ENCODE measurements at places on chromosomes 4 and X.

DNA sequence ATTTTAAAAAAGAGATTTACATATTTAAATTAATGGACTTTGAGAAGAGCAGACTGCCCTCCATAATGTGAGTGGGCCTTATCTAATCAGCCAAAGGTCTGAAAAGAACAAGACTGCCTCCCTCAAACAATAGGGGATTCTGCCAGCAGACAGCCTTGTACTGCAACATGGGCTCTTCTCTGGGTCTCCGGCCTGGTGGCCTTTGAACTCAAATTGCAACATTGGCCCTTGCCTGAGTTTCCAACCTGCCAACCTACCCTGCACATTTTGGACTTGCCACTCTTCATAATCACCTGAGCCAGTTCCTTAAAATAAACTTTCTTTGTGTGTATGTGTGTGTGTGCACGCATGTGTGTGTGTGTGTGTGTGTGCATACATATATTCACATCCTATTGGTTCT lies 90.8 kb upstream of the OTUD4 start:
- DNase-seq = no peak

DNA sequence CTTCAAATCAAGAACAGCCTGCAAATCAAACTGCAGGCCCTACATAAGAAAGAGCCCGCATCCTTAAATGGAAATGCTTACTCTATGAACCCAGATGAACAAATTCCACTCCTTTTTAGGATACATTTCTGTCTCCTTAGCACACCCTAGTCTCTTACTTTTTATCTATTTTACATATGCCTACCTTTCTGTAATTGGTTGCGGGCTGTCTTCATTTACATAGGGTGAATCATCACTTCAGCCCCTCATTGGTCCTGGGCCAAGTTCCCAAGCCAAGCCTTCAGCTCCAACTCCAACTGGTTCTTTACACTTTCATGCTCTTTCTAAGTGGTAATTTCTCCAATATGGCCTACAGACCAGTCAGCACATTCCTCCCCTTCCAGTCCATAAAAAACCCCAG lies 219.3 kb downstream of the TRAM1L1 start:
- DNase-seq = no peak

DNA sequence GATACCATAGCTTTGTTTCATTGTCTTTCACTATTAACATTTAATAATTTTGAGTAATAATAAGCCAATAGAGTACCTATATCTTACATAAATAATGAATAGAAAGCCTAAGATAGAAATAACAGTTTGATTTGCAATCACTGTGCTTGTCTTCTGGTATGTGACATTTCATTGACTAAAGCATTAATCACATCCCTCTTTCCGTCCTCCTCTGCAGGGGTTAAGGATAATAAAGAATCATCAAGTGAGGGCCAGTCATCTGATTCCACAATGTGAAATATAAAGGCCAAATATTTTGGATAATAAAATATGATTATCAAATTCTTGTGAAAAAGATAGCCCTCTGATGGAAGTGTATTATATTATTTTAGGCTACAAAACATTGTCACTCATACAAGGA lies 2073.4 kb downstream of the ARAP2 start:
- no peak for DNase-seq

GRCh38 chr4:121428721-121429120 lies 47.9 kb upstream of the QRFPR start:
- no peak for DNase-seq

DNA sequence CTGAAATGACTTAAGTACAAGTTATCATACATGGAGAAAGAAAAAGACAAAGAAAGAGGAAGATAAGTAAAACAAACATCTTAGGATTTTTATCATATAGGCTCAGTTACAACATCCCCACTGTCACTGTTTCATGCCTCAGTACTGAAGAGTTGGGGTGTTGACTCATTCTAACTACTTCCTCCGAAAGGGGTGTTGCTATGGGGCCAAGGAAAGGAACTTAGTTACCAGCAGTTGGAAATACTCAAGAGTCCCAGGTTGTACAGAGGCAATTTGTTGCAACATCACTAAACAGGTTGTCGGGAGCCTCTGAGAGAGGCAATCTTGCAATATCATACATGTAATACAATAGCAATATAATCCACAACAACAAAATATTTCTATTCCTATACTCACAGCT lies 1264.7 kb downstream of the PCDH7 start:
- DNase-seq = no peak

DNA sequence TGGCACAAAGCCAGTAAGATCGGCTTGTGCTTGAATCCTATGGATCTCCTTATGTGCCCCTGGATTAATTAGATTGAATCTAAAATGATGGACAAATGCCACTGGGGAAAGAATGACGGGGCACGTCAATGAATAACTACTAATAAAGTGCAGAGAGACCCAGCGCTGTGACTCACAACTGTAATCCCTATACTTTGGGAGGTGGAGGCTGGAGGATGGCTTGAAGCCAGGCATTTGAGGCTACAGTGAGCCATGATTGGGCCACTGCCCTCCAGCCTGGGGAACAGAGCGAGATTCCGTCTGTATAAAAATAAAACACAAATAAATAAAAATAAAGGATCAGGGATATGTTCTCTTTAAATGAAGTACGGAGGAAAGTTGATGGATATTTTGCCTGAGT lies 179.4 kb downstream of the DCHS2 start:
- DNase-seq = no peak

- no peak for DNase-seq
Measured at GRCh38 chr4:90220459-90220858, 93.3 kb downstream of the CCSER1 start.

GRCh38 chr4:79065262-79065661 lies 126.0 kb upstream of the PAQR3 start:
- DNase-seq = no peak

DNA sequence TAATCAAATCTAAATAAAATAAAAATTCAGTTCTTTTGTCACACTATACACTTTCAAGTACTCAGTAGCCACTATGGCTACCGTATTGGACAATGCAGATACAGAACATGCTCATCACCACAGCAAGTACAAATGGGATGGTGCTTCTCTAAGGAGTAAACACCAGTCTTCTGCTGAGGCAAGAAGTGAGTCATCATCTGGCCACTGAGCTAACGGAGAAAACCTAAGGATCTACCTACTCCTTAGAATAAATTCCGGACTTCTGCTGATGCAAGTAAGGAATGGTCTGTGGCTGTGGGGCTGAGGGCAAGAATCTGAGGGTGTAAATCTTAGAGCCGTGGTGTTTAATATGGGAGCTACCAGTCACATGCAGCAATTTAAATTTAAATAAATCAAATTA lies 11.3 kb upstream of the RBMXL3 start:
- DNase-seq = no peak

GRCh38 chr4:113040793-113041192 lies 8.7 kb upstream of the ANK2 start:
- no peak for DNase-seq

- DNase-seq = no peak
Measured at GRCh38 chrX:27860337-27860736, 52.5 kb downstream of the MAGEB10 start.

GRCh38 chrX:56986138-56986537 lies 9.2 kb downstream of the SPIN3 start:
- no peak for DNase-seq

DNA sequence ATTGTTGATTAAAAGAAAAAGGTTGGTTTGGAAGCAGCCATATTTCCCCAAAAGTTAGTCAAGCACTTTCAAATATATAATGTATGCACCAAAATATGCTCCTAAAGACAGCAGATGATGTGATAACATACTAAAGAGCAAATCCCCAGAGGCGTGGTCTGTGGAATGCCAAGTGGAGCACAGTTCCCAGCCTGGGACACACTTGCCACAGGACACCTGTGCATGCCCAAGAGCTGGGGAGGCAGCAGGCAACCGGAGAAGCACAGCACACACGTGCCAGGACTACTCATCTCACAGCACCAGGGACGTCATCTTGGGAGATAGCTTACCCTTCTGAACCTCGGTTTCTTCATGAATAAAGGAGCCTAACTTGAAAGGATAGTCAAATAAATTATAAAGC lies 12.5 kb downstream of the STX18 start:
- no peak for DNase-seq

GRCh38 chr4:40190019-40190418 lies 6.8 kb upstream of the RHOH start:
- no peak for DNase-seq

- no peak for DNase-seq
Measured at GRCh38 chr4:9969526-9970398, 51.5 kb downstream of the SLC2A9 start.

GRCh38 chr4:5662555-5662954 lies 45.8 kb downstream of the EVC2 start:
- no peak for DNase-seq

DNA sequence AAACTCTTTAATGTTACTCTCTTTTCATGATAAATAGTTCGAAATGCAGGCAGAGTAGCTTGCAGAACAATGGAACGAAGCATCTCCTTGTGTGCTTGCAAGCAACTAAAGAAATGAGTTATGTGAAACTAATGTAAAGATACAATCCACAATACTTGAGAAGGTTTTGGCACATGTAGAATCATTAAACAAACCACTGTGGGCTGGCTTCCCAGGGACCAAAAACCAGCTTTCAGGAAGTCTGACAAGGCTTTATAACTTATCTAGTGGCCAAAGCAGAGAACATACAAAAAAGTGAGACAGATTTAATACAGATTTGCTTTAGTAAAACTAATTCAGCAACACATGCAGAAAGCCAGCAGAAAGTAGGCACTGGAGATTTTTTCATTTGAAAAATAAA lies 1673.8 kb upstream of the AGA start:
- DNase-seq = no peak

GRCh38 chr4:2048831-2049230 lies 10.3 kb upstream of the NAT8L start:
- DNase-seq = no peak

DNA sequence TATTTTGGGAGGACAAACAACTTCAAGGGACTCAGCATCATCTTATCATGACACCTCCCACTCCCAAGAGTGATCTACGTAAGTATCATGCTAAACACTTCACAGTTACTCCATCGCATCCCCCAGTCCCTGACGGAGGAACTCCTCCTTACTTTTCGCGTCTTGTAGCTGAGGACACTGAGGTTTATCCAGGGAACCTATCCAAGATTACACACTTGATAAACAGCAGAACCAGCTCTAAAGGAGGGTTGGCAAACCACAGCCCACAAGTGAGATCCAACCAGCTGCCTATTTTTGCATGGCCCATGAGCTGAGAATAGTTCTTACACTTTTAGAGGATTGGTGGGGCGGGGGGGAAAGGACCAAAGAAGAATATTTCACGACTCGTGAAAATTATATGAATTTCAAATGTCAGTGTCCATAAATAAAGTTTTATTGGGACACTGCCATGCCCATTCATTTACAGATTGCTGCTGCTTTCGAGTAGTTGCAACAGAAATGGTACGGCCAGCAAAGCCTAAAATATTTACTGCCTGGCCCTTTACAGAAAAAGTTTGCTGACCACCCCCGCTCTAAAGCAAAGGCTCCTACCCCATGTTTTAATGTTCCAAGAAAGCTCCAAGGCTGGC lies 47.8 kb downstream of the SEPSECS start:
- DNase-seq = no peak

- no peak for DNase-seq
Measured at GRCh38 chr4:37763831-37764230, 62.7 kb upstream of the PGM2 start.

DNA sequence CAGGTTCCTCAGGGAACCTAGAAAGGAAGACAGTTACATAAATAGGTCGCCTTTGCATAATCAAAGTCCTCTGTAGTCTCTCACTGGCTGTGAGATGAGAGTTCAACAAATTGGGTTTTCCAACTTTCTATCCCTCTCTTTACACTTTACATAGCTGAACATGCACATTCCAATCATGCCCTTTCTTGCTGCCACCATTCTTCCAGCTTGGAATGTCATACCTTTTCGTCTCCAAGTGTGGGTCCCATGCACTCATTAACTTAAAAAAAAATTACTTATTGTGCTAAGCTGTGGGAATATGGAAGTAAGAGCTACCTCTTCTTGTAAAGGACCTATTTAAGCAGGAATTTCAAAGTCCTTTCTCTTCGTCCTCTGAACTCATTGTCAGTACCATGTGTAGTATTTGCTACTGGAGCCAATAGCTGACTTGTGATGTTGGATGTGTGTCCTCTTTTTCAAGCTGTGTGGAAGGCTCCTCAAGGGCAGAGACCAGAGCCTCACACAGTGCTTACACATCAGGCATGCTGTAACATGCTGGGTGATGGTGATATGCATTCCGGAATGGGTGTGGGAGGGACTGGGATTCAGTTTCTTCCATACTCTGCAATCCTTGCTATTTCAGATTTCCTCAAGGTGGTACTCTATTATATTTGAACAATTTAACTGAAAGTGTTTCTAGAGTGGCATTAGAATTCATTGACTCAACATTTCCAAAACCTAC lies 7.1 kb downstream of the ENOPH1 start:
- no peak for DNase-seq

DNA sequence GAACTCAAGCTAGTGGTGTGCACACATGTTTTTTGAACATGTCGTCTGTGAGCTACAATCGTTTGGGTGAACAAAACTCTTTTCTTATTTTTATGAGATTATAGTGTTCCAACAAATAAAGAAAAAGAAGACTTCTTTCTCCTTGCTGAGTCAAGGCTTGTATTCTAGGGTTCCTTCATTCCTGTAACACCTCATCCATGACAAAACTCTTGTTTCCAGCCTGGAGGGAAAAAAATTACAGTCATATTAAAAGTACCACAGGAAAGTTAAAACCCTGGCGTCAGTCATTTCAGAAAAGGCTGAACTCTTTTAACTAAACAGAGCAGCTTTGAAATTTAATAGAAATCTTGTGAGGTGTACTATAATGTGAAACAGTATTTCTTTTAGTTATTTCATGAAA lies 79.2 kb upstream of the BOD1L1 start:
- no peak for DNase-seq

- DNase-seq = no peak
Measured at GRCh38 chr4:21628916-21629610, 319.5 kb downstream of the KCNIP4 start.

DNA sequence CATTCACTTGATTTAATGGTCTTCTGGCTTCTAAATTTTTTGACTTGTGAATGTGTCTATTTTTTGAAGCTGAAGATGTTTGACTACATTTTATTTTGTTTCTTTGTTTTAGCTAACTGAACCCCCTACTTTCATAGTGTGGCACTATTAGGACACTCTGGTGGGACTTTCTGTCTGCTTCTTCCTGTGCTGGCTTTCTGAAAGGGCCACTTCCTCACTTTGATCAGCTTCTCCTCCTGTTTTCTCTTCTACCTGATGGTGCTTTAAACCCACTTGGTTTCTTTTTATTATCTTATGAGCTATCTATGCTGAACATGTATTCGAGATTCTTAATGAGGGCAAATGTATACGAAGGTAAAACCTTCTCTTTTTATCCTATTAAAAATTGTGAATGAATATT lies 186.1 kb upstream of the CASK start:
- DNase-seq = no peak

GRCh38 chr4:64713256-64713840 lies 304.1 kb upstream of the TECRL start:
- DNase-seq = peak; percentile 26

DNA sequence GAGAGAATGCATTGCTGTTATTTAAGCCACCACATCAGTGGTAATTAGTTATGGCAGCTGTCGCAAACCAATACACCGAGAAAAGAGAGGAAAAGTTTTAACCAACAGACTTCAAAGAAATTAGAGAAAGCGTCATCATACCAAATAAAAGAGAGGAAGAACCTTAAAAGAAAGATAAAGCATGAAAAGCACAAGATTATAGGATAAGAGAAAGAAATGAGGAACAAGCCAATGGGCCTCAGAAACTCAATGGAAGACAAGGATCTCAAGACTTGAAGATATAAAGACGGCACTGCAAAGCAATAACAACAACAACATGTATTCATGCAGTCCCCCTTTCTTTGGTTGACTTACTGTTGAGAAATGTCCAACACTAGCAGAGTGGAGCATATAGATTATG lies 22.8 kb upstream of the ASMTL start:
- DNase-seq = no peak

GRCh38 chr4:157221895-157222770 lies 1.6 kb downstream of the GRIA2 start:
- DNase-seq = peak; percentile 57

Data from pons (tissue), 1 donor.